ENCODE measurements at places on chromosomes 7 and 10. TPM values are rescaled to one million over a fixed set of nuclear protein-coding genes. Genes with fewer than 3 reads are reported as not detected.

DNA sequence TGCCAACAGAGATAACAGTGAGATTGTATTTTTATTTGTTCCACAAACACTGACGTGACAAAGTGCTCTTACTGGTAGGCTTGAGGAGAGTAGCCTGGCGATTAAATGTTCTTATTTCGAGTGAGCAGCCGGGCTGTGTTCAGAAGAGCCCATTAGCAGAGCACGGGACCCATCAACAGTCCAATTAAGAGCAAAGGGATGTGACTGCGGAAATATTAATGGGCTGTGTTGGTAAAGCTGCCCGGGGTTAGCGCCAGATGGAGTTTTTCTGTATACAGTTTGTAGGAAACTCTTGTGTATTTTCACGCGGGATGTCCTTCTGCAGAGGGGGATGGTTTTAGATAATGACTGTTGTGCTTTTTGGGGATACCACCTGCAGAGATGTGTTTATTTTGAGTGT lies 104.3 kb downstream of the KIAA1217 start:
- H3K4me1 ChIP-seq = no peaks in the 10 kb centered on the region
- H3K27me3 ChIP-seq = no peaks in the 10 kb centered on the region
- no peak for DNase-seq

DNA sequence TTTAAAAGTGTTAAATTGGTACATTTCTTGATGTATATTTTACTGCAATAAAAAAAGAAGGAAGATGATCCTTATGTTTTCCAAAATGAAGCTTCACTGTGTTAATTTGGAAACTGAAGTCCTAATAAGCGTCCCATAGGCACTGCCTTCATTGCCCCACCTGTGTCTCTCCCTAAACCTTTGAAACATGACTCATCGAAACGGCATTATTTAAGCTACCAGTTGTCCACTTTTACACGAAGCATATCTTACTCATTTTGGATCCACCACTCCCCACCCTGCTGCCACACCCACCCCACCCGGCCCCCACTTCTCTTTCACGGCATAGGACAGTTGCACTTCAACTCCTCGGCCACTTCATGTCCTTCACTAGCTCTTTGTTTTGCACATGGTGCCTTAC lies 85.5 kb downstream of the KIAA1549 start:
- H3K4me3 ChIP-seq = no peak overlapping the region
- DNase-seq = no peak
- H3K4me1 ChIP-seq = peaks cover 9% of the 10 kb centered on the region
- no peaks in the 10 kb centered on the region for H3K36me3 ChIP-seq
- no peak overlapping the region for H3K27ac ChIP-seq
- no peaks in the 10 kb centered on the region for H3K27me3 ChIP-seq

GRCh38 chr7:148695953-148696352 lies 2.8 kb upstream of the CUL1 start:
- H3K27me3 ChIP-seq = no peaks in the 10 kb centered on the region
- DNase-seq = no peak
- no peak overlapping the region for H3K27ac ChIP-seq
- H3K4me3 ChIP-seq = no peak overlapping the region
- peaks cover 19% of the 10 kb centered on the region for H3K4me1 ChIP-seq

GRCh38 chr10:100132427-100132826 lies 50.8 kb upstream of the CPN1 start:
- no peak for DNase-seq
- H3K36me3 ChIP-seq = no peaks in the 10 kb centered on the region
- no peak overlapping the region for H3K27ac ChIP-seq

GRCh38 chr7:5375925-5376324 lies 47.7 kb downstream of the TNRC18 start:
- DNase-seq = peak; percentile 35
- H3K4me3 ChIP-seq = no peak overlapping the region
- H3K27me3 ChIP-seq = no peaks in the 10 kb centered on the region
- peaks cover 26% of the 10 kb centered on the region for H3K36me3 ChIP-seq
- H3K4me1 ChIP-seq = peaks cover 12% of the 10 kb centered on the region

DNA sequence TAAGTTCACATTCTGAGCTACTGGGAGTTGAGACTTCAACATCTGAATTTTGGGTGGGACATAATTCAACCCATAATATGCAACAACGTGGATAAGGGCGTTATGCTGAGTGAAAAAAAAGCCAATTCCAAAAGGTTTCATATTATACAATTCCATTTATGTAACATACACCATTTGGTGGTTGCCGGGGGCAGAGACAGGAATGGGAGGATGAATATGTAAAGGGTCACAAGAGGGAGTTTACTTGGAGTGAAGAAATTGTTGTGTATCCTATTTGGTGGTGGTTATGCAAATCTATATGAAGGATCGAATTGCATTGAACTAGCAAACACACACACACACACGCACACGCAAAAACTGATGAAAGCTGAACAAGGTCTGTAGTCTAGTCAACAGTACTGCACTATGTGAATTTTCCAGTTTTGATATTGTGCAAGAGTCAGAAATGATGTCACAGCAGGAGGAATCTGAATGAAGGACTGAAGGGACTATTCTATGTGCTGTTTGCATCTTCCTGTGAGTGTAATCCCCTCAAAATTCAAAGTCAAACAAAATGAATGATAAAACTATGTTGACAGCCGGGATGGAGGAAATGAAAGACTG lies 249.2 kb upstream of the HABP2 start:
- H3K4me3 ChIP-seq = no peak overlapping the region
- no peaks in the 10 kb centered on the region for H3K36me3 ChIP-seq
- no peak for DNase-seq
- H3K4me1 ChIP-seq = no peaks in the 10 kb centered on the region
- peaks cover 3% of the 10 kb centered on the region for H3K27me3 ChIP-seq

- no peaks in the 10 kb centered on the region for H3K27me3 ChIP-seq
- no peak overlapping the region for H3K4me3 ChIP-seq
- DNase-seq = no peak
- peaks cover 14% of the 10 kb centered on the region for H3K4me1 ChIP-seq
- H3K36me3 ChIP-seq = no peaks in the 10 kb centered on the region
These were observed 4.5 kb downstream of the BBIP1 start for GRCh38 chr10:110914431-110914830.

DNA sequence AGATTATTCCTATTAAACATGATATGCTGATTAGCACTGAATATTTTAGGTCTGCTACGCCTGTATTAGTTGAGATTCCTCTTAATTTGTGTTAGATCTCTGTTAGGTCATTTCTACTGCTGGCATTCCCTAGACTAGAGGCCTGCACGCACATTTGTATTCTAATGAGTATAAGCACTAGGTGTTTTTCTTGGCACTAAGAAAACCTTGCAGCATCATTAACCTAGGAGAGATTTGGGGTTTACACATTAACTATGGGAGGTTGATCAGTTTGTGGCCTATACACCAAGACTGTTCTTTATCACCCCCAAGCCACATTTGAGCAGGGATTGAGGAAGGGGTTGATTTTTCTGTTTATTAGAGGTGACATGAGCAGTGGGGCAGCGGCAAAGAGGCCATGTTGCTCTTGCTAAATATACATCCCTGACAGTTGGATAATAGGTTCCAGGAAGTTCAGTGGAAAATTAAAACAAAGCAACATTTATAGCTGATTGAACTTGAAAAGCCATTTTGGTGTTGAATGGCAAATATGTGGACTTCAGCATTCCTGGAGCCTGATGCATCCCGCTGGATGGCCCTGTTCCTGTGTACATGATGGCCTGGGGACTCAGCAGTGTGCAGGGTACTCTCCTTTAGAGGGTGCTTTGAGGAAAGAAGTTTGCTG lies 65.2 kb downstream of the GBF1 start:
- no peaks in the 10 kb centered on the region for H3K36me3 ChIP-seq
- H3K27me3 ChIP-seq = no peaks in the 10 kb centered on the region
- DNase-seq = no peak

- no peaks in the 10 kb centered on the region for H3K27me3 ChIP-seq
- no peak for DNase-seq
- H3K4me3 ChIP-seq = no peak overlapping the region
- no peaks in the 10 kb centered on the region for H3K36me3 ChIP-seq
- no peak overlapping the region for H3K27ac ChIP-seq
These were observed 26.9 kb downstream of the ADCY1 start for GRCh38 chr7:45601094-45601493.

ELMO1 gene
- total RNA-seq = 123 TPM

TMEM120A gene
- total RNA-seq = 31.2 TPM

EVX1 gene
- total RNA-seq = not detected

TFAM gene
- total RNA-seq = 45.6 TPM

INMT gene
- 0.87 TPM for total RNA-seq
